NCI-H446 treated with DMSO at 0.1 percent for 48 hours (cell line): ENCODE measurements at places on chromosomes 6 and 20.

DNA sequence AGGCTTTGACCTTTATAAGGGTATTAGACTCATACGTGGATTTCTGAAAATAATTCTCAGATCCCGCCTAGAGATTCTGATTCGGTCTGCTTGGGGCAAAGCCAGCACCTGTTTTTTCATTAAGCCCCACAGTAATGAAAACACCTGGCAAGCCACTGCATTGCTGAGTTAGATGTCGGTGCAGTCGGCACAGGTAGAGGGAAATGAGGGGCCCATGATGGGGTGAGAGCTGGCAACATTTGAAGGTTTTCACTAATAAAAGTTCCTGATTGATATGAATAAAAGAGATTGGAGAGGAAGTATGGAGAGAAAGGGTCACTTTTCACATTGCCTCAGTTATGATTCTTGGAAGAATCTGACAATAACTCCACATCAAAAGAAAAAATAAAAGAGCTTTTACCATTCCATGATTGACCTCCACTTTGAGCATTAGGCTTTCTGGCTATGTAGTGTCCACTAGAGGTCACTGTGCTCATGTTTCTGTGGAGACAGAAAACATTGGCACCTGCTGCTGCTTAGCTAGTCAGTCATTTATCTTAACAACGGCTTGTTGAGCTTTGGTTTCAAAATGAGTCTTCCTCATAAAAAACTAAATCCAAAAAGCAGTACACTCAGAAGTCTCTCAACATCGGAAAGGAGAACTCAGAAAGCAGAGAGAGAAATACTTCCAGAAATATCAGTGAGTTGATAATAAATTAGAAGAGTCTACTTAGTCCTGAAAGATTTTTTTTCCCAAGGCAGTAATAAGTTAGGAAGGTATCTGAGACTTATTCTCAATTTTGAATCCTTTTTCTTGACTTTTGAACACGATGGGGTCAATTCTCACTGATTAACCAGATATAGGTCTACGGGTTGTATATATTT is 53.3 kb upstream of the KLHL31 start:
- peak; percentile 76 for DNase-seq

GRCh38 chr6:29589423-29590048 is 4.6 kb downstream of the OR2H2 start:
- DNase-seq = no peak

GRCh38 chr6:122352981-122353664 is 46.3 kb upstream of the HSF2 start:
- no peak for DNase-seq

DNA sequence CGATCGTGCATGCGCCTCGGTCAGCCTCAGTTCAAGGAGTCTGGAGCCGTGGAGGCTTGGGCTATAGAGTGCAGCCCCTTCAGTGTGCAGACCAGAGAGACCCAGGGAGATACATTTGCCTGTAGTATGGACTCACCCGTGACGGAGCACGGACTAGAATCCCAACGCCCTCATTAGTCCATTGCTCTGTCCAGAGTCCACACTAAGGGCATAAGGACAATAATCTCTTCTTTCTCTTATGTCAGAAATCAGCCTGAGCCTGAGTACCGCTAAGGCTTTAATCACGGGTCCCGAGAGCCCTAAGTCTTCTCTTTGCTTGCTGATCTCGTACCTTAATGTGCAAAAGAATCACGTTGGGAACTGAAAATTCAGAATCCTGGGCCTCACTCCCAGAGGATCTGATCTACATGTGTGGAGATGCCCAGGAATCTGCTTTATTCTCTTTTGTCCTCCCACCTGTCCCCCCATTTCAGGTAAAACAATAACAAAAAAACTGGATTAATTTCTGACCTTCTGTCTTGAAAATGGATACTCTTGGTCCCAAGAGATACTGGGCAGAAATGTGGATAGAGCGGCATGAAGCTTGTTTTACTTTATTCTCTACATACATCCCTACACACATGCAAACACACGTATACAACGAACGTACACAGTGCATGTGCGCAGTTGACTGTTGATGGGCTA is 671 bp downstream of the BPHL start:
- DNase-seq = no peak

DNA sequence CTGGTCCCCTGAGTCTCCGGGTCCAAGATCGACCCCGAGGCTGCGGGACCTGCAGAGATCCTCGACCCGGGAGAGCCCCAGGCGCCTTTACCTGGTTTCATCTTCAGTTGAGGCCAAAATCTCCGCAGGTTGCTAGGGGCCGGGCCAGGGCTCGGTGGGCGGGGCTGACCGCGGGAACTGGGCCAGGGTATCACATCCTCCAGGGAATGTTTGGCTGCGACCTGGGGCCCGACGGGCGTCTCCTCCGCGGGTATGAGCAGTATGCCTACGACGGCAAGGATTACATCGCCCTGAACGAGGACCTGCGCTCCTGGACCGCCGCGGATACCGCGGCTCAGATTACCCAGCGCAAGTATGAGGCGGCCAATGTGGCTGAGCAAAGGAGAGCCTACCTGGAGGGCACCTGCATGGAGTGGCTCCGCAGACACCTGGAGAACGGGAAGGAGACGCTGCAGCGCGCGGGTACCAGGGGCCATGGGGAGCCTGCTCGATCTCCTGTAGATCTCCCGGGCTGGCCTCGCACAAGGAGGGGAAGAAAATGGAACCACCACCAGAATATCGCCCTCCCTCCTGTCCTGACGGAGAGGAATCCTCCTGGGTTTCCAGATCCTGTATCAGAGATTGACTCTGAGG is 53.8 kb upstream of the POLR1H start:
- no peak for DNase-seq

DNA sequence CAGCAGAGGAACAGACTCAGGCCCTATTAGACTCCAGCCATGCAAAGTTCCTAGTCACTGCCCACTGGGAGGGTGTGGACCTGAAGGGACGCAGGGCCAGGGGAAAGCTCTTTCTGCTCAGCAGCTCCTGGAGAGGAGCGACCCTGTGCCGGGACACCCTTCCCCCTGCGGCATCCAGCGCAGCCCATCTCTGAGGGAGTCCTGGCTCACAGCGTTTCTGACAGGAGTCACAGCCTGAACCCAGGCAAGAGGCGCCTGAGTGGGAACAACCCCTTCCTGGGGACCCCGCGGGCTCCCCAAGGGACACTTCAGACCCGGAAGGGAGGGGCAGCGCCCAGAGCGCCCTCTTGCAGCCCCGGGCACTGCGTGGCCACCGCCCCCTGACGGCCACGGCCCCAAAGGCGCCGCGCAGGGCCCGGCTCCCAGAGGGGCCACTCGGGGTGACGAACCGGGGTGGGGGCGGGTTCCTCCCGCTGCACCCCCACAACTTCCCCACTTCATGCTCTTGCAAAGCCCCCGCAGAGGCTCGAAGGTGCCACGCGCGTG is 862 bp downstream of the UCKL1 start:
- DNase-seq = no peak

- no peak for DNase-seq
Observed at GRCh38 chr6:118683881-118684872, 32.8 kb upstream of the CEP85L start.

GRCh38 chr6:144853603-144854002 is 568.5 kb downstream of the UTRN start:
- no peak for DNase-seq

DNA sequence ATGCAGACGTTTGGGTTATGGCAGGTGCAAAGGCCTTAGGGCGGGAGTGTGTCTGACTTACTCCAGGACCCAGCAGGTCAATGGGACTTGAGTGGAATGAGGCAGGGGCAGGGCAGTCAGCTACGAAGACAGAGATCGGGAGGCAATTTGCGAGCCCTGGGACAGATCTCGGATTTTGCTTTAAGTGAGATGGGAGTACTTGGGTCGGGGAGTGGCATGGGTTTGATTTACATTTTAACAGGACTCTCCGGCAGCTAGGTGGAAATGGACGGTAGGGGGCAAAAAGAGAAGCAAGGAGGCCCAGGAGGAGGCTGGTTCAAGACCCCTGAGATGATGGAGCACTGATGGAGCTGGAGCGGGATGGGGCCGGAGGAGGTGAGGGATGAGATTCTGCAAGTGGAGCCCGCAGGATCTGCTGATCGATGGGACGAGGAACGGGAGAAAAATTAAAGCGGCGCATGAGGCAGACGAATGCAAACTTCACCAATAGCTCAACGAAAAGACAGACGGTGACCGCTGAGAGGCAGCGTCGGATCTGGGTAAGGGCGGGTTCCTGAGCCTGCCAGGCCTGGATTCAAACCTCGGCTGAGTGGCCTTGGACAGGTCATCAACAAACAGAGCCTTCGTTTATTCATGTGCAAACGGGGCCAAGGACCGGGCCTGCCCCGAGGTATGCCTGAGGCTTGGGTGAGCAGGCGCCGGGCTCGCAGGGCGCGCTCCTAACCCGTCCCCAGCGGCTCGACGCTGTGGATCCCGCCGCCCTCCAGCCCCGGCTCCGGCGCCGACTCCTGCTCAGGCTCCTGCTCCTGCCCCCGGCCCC is 756 bp upstream of the RBCK1 start:
- peak; percentile 55 for DNase-seq

GRCh38 chr6:85669735-85670194 is 27.1 kb upstream of the SYNCRIP start:
- no peak for DNase-seq

DNA sequence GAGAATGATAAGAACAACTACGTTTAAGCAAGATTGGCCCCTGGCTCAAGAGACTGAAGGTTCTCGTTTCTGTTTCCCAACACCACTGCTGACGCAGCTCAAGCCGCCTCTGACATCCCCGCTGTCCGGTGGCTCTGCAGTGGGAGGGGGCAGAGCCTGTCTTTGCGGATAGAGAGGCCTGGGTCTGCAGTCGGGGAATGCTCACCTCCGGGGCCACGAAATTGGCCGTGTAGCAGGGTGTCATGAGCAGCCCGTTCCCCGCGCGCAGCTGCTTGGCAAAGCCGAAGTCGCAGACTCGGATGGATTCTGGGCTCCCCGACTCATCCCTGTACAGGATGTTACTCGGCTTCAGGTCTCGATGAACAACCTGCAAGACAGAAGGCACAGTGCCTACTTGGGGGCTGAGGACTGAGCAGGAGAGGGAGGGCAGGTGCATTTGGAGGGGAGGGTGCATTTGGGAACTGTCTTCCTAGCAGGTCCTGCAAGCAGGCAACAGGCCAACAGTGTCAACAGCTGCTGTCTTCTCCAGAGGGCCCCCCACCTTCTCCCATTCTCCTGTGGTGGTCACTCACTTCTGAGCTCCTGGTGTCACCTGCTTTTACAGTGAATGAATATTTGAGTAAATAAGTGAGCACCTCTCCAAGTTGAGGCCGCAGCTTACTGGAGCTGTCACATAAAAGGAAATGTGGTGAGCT is 40.5 kb upstream of the MPC1 start:
- no peak for DNase-seq

DNA sequence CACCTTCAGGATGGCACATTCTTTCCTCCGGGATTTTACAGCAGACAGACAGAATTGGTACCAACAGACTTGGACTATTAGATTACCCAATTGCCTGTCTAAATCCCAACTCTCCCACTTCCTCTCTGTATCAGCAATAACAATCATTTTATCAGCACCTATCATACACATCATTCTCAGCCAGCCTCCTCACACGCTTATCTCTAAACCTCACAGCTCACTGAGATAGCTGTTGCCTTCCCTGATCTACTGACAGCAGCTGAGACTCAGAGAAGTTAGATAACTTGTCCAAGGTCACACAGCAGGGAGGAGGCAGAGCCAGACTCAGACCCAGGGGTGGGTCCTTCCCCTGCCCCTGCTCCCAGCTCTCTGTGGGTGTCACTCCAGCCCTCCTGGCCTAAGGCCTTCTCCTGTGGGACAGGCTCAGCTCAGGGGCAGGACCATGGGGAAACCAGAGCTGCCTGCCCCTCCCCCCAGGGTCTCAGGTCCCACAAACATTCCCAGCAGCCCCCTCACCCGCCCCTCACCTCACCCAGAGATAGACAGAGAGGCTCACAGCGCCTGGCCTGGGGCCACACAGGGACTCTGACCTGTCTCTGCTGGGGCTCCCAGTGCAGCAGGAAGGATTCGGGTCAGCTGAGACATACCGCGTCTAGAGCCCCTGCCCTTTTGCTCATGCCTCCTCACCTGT is 92.8 kb downstream of the GRM4 start:
- DNase-seq = no peak

- no peak for DNase-seq
Observed at GRCh38 chr20:7348253-7348652, 580.8 kb downstream of the BMP2 start.

DNA sequence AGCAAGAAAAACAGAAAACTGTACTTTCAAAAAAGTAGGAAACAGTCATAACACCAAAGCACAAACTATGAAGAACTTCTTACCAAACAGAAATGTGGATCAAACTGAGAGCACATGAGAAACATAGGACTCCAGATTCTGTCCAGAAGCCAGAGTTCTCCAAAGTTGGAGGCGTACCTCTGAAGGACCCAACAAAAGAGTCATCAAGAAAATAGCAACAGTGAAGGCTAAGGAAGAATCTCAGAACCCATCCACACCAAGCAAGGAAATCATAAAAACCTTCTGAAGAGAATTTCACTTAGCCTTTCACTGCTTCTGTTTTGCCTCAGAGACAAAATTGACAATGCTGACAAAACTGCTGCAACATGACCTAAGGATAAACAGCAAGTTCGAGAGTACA is 29.4 kb downstream of the HBS1L start:
- no peak for DNase-seq

DNA sequence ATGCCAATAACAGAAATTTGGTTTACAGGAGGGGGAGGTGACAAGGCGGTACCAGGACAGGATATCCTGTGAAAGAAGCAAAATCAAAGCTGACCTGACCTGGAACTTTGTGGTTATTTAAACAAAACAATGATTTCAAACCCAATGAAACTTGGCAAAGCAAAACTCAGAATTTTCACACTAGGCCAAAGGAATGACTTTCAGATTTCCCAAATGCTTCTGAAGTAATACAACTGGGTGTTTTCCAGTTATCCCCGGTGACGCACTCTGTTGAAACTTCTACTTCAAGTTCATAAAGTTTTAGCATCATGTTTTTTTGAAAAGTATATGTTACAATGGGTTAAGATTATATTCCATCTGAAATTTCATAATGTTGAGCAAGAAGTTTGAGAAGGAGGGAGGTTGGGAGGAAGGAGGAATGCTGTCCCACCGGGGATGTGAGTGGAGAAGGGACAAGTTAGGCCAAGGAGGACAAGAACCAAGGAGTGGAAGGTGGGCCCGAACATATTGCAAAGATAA is 78.1 kb upstream of the TRAF3IP2 start:
- no peak for DNase-seq

GRCh38 chr6:75213112-75213511 is 7.3 kb upstream of the COL12A1 start:
- no peak for DNase-seq

DNA sequence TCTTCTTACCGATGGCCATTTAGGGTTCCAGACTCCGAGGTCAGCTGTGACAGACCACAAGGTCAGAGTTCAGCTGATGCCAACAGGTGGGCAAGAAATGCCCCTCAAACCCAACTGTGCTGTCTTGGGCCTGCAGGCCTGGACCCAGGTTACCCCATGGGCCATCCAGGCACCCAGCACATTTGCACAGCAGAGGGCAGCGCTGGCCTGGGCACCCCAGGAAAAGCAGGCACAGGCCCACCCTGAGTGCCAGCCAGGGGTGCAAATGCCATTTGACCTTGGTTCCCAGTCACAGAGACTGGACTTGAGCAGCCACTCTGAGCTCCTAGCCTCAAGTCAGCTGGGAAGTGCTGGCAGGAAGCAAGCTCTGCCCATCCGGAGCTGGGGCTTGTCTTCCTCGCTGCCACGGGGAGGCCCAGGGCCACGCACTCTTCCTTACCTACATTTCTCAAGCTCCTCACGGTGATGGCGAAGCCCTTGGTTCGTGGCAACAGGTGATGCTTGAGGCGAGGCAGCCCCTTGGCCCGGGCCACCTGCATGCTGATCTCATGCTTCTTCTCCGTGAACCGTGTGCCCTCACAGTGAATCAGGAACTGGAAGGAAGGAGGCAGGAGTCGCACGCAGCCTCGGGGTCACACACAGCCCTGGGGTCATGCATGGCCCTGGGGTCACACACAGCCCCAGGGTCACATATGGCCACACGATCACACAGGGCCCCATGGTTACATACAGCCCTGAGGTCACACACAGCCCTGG is 120.8 kb downstream of the AGPAT4 start:
- DNase-seq = no peak
